ENCODE measurements at places on chromosomes 5 and 9. TPM values are rescaled to one million over a fixed set of nuclear protein-coding genes. Genes with fewer than 3 reads are reported as not detected.

- H3K4me1 ChIP-seq: peaks cover 18% of the 10 kb centered on the region
- no peak overlapping the region for H3K27ac ChIP-seq
- H3K36me3 ChIP-seq: peaks cover 53% of the 10 kb centered on the region
- no peaks in the 10 kb centered on the region for H3K27me3 ChIP-seq
- no peak for DNase-seq
- no peak overlapping the region for H3K4me3 ChIP-seq
These were observed 183.0 kb downstream of the CDK5RAP2 start for GRCh38 chr9:120396931-120397330.

DNA sequence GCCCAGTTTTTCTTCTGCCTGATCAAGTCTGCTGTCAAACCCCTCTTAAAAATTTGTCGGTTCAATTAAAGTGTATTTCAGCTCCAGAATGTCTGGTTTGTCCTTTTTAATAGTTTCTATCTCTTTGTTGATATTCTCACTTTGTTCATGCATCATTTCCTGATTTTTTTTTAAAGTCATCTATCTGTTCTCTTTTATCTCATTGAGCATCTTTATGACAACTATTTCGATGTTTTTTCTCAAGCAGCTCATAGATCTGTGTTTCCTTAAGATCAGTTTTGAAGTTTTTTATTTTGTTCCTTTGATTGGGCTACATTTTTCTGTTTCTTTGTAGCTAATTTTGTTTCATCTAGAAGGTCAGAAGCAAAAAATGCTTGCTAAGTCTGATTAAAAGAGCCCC is 53.7 kb downstream of the FGD3 start:
- DNase-seq: no peak
- peaks cover 8% of the 10 kb centered on the region for H3K4me1 ChIP-seq
- no peaks in the 10 kb centered on the region for H3K27me3 ChIP-seq
- H3K4me3 ChIP-seq: no peak overlapping the region

GRCh38 chr9:129873563-129874190 is 38.4 kb downstream of the USP20 start:
- DNase-seq: no peak
- H3K4me3 ChIP-seq: no peak overlapping the region
- peaks cover 56% of the 10 kb centered on the region for H3K4me1 ChIP-seq
- no peaks in the 10 kb centered on the region for H3K27me3 ChIP-seq

ZDHHC11B gene
- 0.71 TPM for total RNA-seq

BAAT gene
- total RNA-seq: 0.09 TPM

Measured in thymus (tissue), 14 donors.